Common myeloid progenitor, CD34-positive (primary cell): ENCODE measurements at places on chromosomes 2 and 18.

GRCh38 chr2:177313162-177313781, 48.7 kb upstream of the NFE2L2 start:
- no peak for DNase-seq

DNA sequence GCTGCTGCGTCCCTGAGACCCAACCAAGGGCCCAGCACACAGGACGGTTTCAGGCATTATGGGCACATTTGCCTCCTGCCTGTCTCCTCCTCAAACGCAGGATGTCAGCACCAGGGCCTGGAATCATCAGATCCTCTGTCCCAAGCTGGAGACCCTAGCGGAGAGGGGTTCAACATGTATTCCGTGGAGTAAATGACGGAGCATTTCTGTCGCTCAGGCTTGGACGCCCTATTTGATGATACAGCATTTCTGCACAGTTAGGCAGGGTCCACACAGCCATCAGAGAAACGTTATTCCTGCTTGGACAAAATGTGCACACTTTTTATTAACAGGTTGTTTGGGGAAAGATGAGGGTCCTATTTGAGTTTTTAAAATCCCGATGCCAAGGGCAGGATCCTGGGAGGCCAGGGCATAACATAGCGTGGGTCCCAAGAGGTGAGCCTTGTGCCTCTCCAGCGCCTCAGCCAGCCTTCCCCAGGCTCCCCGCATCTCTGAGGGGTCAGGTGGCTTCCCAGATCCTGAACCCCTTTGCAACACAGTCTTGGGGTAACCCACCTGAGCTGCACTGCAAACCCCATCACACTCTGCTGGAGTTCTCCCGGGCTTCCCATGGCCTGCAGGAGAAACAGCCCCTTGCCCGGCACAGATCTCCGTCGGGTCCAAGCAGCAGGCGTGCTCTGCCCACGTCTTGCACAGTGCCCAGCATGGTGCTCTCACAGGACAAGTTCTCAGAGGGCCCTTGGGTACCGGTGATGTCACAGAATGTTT, 319.7 kb upstream of the MYT1L start:
- DNase-seq: no peak

GRCh38 chr2:43950383-43951008, 45.3 kb downstream of the LRPPRC start:
- peak; percentile 77 for DNase-seq

DNA sequence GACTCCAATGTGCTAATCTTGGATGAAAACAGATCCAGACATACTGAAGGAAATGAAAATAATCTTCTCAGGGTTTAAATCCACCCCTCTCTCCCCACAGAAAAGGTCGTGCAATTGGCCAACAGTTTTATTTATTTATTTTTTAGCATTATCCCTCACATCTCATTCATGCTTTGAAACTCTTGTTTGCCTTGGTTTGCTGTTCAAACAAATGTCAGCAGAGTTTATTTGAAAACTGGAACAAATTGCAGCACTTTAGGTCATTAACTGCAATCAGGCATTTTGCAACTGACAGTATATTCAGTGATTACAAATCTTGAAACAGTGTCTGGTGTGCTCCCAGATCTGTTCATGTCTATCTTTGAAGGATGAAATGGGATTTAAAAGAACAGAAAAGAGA, 220.6 kb downstream of the SLC4A10 start:
- DNase-seq: no peak

DNA sequence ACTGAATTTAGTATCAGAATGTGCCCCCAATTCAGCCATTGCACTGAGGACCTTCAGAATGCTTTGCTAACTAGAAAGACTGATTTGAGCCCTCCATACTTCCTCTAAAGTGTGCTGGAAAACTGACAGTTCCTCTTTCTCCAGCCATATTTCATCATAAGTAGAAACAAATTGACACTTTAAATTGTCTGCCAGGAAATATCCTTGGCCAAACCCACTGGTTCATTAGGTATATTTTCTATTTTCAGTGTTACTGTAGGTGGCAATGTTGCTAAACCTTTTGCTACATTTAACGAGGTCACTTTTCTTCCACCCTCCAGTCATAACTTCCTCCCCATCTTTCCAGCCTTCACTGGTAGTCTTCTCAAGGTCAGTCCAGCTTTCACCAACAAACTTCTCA, 21.5 kb downstream of the SP5 start:
- no peak for DNase-seq

GRCh38 chr2:47346-47725, 1.0 kb upstream of the FAM110C start:
- peak; percentile 38 for DNase-seq

DNA sequence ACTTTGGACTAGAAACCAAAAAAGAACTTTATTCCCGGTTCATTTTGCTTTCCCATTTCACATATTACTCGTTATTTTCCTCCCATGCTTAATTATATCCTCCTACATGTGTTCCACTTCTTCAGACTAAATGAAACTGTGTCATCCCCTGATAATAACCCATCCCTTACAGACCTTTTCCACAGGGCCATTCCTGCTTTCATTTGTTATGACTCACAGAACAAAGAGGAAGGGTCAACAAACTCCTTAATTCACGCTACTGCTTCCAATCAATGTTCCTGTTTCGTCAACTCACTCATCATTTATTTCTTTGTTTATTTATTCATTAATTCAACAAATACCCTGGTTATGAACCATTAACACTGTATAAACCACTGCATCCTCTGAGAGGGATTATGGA, 104.5 kb downstream of the ZEB2 start:
- DNase-seq: no peak

DNA sequence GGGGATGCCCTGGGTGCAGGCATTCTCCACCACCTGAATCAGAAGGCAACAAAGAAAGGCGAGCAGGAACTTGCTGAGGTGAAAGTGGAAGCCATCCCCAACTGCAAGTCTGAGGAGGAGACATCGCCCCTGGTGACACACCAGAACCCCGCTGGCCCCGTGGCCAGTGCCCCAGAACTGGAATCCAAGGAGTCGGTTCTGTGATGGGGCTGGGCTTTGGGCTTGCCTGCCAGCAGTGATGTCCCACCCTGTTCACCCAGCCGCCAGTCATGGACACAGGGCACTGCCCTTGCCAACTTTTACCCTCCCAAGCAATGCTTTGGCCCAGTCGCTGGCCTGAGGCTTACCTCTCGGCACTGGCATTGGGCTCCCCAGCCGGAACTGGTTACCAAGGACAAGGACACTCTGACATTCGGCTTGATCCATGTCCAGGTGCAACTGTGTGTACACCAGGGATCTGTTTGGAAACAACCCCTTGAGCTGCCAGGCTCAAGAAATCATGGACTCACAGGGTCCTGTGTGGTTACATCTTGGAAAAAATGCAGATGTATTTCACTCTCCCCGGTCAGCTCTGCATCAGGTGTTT, 31.8 kb downstream of the SLC1A4 start:
- no peak for DNase-seq

DNA sequence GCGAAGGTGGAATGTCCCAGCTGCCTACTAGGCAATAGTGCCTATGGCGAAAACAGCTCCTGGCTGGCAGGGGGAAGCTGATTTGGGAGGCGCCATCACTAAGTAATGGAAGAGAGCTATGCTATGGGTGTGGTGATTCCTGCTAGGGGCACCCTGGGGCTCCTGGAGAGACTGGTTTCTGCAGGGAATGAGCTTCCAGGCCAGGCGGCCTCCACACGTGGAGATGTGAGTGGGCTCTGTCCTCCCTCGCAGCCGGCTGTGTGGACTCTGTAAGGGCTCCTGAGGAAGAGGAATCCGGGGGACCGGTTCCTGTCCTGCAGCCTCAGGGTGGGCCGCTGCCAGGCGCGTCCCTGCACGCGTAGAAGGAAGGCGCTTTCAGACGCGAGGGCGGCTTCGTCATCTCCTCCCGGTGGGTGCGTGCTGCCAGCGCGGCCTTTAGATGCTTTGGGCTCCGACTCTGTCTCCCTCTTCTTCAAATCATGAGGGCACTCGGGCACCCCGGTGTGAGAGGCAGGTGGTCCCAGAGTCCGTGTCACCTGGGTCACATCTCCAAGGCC, 55.5 kb upstream of the ANKRD62 start:
- DNase-seq: peak; percentile 66

DNA sequence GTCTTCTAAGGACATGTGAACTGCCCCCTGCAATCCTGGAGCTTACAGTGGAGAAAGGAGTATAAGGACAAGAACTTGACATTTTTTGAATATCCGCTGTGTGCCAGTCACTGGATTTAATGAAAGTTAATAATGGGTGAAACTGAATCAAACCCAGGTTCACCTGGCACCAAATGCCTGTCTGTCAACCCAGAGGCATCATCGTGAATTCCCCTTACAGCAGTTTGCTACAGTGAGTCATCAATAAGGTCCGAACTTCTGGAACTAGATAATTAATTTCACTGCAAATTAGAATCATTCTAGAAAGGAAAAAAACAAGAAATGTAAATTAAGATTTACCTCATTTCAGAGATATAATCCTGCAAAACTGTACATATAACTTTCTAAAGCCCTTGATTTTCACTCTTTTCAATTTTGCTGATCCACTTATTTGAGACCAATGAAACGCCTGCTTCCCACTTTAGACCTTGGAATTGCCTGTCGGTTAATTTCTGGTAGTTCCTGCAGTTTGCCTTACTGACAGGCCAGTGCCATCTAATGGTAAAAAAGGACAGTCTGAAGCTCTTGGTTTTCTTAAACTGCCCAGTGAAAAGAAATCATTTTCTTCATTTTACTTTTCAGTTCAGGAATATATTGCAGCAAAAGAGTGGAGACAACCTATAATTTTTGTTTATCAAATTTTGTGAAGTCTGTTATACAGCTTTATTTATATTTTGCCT, 8.2 kb downstream of the DSG2 start:
- DNase-seq: no peak

DNA sequence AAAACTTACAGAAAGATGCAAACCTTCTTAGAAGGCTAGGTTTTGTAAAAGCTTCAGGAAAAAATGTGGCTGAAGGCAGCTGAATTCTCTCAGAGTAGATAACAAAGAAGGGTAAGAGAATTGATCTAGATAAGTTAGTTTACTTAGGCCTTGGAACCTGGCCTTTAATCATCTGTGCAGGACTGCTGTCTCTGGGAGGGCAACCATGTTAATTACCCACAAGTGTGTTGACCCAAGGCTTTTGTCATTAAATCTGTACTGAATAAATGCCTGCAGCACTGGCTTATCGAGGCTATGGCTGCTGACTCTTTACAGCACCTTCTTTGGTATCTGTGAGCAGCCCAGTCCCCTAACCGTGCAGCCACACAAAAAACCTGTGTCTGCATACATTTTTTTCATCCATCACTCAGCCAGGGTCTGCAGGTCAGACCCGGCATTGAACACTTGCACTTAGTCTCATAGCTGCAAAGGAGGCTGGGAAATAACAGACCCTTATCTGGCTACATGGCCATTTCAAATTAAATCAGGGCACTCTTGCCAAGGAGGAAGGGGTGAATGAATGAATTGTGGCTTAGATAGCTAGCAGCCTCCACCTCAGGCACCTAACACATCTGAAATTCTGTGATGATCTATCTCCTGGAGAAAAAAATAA, 120.2 kb upstream of the MSH2 start:
- no peak for DNase-seq

- no peak for DNase-seq
Observed at GRCh38 chr18:57710226-57710625, 88.6 kb upstream of the NARS1 start.

DNA sequence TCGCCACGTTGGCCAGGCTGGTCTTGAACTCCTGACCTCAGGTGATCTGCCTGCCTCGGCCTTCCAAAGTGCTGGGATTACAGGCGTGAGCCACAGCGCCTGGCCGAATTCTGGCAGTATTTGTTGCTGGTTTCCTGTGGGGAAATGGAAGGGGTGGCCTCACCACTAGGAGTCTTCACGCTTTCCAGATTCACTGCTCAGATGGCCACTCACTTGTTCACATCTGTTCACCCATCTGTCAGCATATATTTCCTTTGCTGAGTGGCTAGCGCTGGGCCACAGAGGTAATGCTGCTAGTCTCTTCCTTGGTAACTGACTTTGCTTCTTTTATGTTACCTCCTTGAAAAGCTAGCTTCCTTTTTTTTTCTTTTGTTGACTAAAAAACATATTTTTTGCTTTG, 27.2 kb downstream of the TMEM177 start:
- DNase-seq: peak; percentile 64

- DNase-seq: no peak
Observed at GRCh38 chr2:23757686-23758433, 169.1 kb downstream of the ATAD2B start.

GRCh38 chr18:58299135-58299473, 255.1 kb downstream of the NEDD4L start:
- DNase-seq: no peak

- no peak for DNase-seq
Observed at GRCh38 chr18:59960272-59960671, 60.5 kb downstream of the PMAIP1 start.

DNA sequence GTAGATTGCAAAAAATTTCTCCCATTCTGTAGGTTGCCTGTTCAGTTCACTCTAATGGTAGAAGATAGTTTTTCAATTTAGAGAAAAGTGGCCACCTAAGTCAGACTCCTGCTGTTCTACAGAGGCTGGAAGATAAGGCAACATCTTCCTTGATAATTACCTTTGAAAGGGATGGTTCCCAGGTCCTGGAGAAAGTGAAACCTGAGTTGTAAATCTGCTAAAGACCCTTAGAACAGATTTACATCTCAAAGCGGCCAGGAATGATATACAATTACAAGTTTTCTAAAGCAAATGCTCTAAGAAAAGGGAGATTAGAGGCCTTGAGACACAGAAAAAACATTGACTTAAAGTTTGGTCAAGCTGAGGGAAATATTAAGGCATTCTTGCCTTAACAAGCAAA, 1350.2 kb upstream of the FAM98A start:
- no peak for DNase-seq

GRCh38 chr2:217617616-217618022, 385.2 kb downstream of the TNS1 start:
- no peak for DNase-seq

- DNase-seq: no peak
Observed at GRCh38 chr2:190599546-190600220, 49.2 kb upstream of the NAB1 start.

DNA sequence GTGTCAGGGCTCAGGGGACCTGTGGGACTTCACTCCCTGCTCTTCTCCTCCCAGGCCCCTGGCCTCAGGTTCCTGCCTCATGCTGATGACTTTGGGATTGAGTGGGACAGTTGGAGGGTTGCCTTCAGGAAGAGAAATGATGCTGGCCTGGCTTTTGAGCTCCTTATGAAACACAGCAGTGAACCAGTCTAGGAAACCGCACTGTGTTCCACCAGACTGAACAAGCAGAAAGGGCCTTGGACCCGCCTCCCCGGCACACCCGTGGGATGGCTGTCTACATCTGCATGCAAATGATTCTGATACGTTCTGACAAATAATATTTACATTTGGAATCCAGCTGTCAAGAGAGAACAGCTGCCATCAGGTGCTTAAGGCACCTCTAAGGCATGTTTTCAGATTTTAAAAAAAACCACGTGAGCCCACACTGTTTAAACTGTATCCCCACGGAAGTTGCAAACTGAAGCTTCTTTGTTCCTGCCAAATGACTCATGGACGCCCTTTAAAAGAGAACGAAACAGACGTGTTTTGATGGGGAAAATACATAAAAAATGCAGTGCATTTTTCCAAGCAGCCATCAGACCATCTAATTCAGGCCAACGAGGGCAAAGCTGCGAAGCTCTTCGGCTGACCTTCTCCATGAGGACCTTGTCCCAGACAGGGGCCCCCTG, 27.6 kb upstream of the ASAP2 start:
- DNase-seq: no peak

GRCh38 chr18:24176727-24177416, 38.0 kb downstream of the CABYR start:
- DNase-seq: peak; percentile 67

GRCh38 chr18:54679318-54680149, 88.5 kb downstream of the DYNAP start:
- peak; percentile 85 for DNase-seq

GRCh38 chr2:176128172-176128981, 1.1 kb upstream of the HOXD8 start:
- no peak for DNase-seq

- DNase-seq: no peak
Observed at GRCh38 chr2:195450552-195451113, 206.4 kb upstream of the SLC39A10 start.
